Stromal cell of bone marrow (primary cell): ENCODE measurements at places on chromosomes 11 and 22.

- DNase-seq: no peak
Measured at GRCh38 chr11:83374311-83374710, 88.1 kb upstream of the CCDC90B start.

DNA sequence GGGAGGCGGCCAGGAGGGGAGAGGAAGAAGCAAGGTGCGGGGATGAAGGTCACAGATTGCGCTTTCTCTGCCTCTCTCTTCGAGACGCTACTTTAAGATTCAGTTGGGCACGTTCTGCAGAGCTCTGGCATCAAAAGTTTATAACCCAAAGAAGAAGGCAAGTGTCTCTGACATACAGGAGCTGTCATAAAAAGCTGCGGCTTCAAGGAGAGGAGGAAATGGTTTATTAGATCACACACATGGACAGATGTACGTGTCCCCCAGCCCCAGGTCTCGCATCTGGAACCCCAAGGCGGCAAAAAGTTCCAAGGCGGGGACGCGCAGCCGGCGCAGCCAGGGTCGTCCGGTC, 589.0 kb downstream of the OPCML start:
- no peak for DNase-seq

GRCh38 chr11:59243633-59244032, 30.9 kb upstream of the MPEG1 start:
- no peak for DNase-seq

GRCh38 chr11:30370164-30370563, 47.3 kb downstream of the ARL14EP start:
- no peak for DNase-seq

DNA sequence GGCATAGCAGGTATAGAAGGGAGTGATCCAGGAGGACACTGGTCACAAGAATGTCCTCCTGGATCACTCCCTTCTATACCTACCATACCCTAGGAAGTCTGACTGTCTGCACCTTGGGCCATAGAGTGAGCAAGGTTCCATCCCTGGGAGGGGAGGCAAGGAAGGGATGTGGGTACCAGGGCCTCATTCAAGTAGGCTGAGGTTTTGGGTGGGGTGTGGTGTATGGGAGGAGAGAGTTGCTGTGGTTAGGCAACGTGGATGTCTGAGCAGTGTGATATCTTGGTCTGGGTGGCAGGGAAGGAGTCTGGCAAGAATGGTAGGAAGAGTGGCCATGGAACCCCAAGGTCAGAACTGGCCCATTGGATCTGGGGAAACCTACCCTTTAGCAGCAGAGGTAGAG, 13.2 kb downstream of the PPFIBP2 start:
- no peak for DNase-seq

DNA sequence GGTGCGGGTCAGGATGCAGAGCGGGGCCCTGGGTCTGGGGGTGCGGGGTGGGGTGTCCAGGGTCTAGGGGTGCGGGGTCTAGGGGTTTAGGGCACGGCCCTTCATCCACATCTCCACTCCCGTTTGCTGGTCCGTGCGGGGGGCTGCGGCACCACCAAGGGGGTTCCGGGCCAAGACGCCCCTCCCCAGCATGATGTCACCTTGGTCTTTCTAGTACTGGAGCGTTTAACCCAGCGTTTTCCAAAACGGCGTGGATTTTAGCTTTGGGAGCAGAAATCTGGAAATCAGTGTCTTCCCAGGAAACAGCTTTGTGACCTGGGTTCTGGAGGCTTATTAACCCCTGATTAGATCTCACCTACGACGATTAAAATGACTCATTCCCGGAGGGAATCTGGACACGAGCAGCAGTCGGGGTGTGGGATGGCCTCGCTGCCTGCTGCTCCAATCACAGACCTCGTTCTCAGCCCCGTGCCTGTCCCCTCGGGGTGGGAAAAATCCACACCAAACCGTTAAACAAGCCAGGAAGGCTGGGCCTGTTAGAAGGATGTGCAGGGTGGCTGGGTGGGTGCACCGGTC, 759 bp downstream of the AP2A2 start:
- DNase-seq: no peak

GRCh38 chr11:47175746-47176327, 842 bp downstream of the ARFGAP2 start:
- no peak for DNase-seq

DNA sequence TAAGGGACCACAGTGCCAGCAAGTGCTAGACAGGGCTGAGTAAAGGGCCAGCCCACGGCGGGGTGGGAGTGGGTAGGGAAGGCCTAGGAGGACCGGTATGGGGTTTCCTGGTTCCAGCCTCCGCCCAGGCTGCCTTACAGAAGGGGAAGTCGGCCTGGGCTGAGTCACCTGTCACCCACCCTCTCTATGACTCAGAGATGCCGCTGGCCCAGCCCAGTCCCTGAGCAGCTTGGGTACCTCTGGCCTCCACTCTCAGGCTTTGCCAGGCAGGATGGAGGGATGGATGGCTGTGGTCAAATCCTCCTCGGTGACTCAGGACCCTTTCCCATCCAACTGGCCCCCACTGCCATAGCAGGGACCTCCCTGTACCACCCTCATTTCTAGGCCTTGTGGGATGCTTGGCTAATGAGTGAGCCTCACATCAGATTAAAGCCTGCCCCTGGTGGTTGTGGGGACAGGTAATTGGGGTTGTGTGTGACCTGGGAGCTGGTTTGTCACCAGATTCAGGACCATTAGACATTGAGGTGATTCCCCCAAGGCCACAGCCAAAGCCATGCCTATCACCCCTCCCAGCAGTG, 13.9 kb downstream of the SLC35E4 start:
- peak; percentile 66 for DNase-seq

GRCh38 chr11:93939084-93939760, 81.9 kb upstream of the HEPHL1 start:
- DNase-seq: peak; percentile 6

DNA sequence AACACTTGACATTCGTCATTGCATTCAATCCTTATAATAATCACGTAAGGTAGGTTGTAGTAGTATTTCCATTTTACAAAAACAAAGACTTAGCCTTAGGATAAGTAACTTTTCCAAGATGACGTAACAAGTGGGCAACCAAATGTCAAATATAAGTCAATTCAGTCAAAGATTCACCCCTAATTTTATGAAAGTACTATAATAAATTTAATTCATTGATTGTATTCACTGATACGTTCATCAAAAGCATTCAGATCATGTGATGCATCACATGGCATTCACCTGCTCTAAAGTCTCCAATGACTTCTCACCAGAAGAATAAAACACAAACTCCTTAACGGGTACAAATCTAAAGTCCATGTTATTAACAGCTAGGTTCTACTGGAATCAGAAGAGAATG, 2.1 kb downstream of the KIF18A start:
- no peak for DNase-seq

GRCh38 chr22:46634011-46634699, 14.0 kb downstream of the GRAMD4 start:
- DNase-seq: no peak

GRCh38 chr11:113392236-113392921, 4.8 kb downstream of the ANKK1 start:
- DNase-seq: no peak

DNA sequence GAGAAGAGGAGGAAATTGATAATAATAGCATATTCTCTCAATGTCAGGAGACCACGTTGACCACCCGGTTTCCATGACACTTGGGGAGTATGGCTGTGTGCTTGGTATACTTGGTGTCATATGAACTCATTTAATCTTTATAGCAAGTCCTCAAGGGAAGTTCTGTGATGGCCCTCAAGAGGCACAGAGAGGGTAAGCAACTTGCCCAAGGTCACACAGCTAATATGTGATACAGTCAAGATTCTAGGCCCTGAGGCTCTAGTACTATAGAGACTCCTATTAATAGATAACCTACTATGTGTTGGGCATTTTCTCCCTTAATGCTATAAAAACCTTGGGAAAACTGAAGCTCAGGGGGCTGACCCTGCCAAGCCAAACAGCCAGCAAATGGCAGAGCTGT, 10.6 kb upstream of the CACNG2 start:
- DNase-seq: no peak

DNA sequence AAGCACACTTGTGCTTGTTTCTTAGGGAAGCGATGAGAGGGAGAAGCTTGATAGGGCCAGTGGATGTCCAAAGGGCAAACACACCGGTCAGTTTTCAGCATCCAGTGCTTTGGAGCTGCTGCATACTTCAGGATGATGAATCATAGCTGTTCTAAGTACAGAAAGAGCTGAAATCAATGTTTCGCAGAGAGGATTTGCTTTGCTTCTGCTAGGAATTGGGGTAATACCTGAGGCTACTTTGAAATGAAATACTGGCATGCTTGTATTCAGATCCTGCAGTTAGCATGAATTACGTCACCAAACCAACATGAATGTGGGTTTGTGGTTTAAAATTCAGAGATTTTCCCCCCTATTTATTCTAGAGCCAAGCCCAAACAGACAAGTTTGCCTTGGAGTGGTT, 41.7 kb upstream of the SC5D start:
- peak; percentile 7 for DNase-seq

- DNase-seq: no peak
Measured at GRCh38 chr11:72573072-72573854, 101.0 kb downstream of the PDE2A start.

DNA sequence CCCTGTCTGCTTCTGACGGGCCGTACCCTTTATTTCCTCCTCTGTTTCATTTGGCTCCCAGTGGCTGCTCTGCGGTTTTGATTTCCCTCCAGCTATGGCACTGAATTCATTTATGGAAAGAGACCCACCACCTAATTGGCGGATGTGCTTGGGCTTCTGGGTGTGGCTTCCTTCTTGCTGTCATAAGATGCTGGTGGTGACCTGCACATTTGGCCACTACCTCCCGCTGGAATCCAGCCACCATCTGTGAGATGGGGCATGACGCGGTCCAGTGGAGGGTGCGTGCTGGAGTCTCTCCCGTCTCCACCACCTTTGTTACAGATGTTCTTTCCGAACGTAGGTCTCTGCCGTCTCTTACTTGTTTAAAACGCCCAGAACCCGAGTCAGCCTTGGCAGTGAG, 47.7 kb upstream of the FADD start:
- no peak for DNase-seq

DNA sequence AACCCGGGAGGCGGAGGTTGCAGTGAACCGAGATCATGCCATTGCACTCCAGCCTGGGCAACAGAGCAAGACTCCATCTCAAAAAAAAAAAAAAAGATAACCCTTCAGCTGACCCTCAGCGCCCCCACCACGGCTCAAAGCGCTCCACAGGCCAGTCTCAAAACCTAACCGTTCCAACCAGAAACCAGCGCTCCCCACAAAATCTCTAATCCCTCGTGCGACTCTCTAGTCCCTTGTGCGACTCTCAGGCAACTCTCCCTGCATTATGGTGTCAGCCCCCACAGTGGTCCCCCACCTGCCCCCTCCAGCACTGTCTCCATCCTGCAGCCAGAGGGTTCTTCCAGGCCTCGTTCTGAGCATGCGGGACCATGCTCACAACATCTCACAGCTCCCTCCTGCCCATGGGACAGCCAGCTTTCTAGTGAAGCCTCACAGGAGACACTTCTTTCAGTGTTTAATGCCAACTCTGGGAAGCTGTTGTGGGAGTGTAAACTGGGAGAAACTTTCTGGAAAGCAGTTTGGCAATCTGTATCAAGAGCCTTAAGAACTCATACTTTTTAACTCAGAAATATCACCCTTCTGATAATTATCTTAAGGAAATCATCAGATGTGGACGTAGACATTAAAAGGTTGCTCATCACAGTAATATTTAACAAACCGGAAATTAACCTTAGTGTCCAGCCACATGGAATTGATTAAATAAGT, 4.2 kb upstream of the RASGRP2 start:
- DNase-seq: no peak

DNA sequence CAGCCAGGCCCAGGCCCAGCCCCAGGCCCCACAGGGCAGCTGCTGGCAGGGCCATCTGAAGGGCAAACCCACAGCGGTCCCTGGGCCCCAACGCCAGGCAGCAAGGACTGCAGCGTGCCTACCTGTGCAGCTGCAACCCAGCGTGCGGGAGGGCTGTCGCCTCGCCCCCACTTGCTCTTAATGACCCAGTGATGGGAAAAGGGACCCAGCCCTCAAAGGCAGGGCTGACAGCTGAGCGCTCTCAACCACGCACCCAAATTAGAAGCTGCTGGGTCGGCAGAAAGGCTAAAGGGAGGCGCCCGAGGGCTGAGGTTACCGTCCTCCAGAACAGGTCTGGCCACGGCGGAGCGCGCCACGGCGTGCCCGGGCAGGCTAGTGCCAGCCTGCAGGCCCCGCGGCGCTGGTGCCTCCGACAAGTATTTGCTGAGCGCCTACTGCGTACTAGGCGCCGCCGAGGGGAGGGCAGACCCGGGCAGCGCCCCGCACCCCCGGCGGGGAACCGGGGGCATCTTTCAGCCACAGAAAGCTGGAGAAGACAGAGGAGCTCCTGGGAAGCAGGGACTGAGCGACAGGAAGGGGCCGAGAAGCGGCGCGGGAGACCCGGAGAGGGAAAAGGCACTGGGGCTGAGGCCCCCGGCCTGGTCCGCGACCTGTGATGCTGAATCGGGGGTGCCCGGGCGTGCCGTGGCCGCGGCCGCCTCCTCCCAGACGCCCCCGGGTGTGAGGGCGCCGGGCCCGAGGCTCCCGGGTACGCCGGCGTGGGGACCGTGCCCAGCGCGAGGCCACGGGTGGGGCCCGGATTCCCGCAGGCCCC, 773 bp downstream of the HRAS start:
- DNase-seq: no peak

- no peak for DNase-seq
Measured at GRCh38 chr11:86469491-86470388, 95.1 kb downstream of the CCDC81 start.

GRCh38 chr11:83682611-83682973, 396.4 kb upstream of the CCDC90B start:
- no peak for DNase-seq

DNA sequence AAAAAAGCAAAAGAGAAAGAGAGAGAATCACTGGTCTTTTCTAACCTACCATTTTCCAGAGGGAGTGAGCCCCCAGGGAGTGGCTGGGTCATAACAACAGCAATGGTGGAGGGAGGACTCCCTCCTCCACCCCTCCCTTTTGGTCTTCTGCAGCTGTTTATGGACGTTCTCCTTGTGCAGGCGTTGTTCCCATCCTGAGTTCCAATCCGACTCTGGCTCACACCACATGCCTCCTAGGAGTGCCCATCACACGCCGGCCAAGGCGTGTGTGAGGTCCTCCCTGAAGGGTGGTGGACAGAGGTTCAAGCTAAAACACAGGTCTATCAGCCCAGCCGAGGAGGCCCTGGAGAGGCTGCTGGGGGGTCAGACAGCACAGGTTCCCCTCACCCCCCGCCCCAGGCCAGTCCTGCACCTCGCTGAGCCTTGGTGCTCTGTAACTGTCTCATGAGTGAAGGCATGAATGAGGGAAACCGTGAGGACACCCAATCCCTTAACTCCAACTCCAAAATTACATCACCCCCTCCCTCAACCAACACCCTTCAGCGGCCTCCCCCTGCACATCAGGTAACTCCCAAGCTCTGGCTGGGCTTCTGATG, 29.4 kb downstream of the IFT27 start:
- DNase-seq: no peak
